ENCODE measurements at places on chromosomes 6 and 20.

GRCh38 chr20:32482442-32483261 lies 102.5 kb downstream of the NOL4L start:
- DNase-seq: no peak

DNA sequence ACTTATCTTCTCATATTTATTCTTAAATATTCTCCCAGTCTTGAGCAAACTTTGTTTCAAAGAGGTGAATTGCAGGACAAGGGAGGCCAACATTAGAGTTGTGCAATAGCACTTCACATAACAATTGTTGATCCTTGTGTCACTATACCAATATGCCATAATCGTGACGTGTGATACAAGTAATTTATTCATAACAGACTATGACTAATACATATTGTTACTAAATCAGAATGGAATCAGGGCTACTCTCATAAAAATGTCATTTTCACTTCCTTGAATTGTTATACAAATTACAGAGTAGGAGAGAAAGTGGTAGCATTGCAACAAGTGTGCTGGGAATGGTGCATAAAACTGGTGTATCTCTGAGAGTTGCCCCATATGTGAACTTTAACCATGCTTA lies 37.2 kb upstream of the PLCB1 start:
- DNase-seq: peak; percentile 82

DNA sequence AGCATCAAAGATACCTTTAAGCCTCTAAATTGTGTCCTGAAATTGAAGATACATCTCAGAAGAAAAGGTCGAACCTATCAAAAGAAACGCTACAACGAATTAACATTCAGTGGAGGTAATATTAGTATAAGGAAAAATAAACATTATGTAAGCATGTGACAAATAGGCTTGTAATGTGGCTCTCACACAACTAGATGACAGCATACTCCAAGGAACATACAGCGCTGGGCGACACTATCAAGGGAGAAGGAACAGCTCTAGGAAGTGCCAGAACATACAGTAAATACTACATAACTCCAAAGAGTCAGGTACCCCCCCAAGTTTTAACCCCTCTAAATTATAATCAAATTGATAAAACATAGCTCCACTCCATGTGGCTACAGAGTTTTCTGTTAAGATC lies 103.5 kb downstream of the LAMP5 start:
- peak; percentile 38 for DNase-seq

DNA sequence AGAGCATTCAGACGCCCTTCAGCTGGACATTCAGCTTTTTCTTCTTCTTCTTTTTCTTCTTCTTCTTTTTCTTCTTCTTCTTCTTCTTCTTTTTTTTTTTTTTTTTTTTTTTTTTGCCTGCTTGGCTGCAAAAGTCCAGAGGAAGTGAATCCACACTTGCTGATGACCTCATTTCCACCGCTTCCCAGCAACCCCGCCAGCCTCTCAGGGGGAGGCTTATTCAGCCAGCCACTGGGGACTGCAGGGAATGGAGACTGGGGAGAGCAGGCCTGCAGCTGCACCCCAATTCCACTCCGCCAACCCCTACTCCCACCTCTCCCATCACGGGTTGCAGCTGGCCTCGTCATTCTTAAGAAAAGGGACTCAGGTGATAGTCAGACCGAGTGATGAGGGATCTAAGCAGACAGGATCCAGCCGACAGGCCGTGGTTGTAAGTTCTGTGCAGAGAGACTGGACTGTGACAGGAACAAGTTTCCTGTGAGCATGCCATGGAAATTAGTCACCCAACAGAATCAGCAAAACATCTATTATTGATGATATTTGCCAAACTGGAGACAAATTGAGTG lies 59.0 kb upstream of the QKI start:
- DNase-seq: peak; percentile 72

DNA sequence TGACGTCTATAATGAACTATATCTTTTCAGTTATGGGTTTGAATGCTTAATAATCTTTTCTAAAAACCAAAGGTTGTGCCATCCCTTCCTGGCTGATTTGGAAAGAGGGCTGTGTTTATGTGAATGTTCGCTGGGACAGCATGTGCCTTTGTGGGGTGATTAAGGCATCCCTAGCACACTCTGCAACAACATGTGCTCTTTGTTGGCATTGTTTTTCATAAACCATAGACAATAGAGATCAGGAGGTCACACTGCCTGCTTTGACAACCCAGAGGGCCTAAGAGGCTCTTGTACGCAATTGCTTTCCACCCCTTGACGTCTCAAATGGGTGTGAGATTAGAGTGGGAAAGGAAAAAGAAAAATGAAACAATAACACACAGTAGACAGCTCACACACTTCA lies 116.0 kb downstream of the LRRC1 start:
- DNase-seq: peak; percentile 15

DNA sequence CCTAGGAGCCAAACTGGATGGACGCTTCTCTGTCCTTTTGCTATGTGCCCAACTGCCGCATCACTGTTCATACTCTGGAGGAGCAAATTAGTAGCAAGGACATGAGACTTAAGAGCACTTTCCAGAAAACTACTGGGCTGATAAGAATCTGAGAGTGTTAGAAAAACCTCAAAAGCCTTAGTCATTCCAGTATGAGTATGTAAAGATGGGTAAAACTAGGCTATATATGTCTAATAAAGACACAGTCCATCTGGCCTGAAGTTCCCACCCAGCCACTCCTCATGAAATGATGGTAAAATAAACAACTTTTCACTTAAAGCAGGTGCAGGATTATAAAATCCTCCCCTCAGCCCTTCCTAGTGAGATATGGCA lies 30.6 kb downstream of the SHLD1 start:
- DNase-seq: no peak

GRCh38 chr20:48819821-48820648 lies 7.8 kb downstream of the PREX1 start:
- DNase-seq: no peak

- no peak for DNase-seq
Measured at GRCh38 chr6:99611148-99611547, 4.5 kb downstream of the PRDM13 start.

GRCh38 chr20:39081255-39081654 lies 119.1 kb downstream of the DHX35 start:
- peak; percentile 90 for DNase-seq

GRCh38 chr6:73823832-73824231 lies 127.8 kb downstream of the CD109 start:
- no peak for DNase-seq

DNA sequence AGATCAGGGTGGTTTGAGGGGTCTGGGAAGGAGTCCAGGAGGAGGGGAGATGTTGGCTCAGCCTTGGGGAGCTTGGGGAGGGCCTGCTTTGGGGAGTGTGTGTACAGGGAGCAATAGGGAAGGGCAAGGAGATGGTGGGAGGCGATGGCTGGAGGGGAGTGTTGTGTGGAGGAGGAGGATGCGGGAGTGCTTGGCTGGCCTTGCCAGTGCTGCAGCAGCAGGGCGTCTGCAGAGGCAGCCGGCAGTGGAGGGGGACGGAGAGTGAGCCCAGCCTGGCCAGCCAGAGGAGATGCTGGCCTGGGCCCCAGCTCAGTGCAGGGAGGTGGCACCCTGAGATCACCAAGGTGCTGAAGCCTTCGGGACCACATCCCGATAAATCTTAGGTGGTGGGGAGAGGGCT lies 3.9 kb downstream of the IP6K3 start:
- DNase-seq: no peak

DNA sequence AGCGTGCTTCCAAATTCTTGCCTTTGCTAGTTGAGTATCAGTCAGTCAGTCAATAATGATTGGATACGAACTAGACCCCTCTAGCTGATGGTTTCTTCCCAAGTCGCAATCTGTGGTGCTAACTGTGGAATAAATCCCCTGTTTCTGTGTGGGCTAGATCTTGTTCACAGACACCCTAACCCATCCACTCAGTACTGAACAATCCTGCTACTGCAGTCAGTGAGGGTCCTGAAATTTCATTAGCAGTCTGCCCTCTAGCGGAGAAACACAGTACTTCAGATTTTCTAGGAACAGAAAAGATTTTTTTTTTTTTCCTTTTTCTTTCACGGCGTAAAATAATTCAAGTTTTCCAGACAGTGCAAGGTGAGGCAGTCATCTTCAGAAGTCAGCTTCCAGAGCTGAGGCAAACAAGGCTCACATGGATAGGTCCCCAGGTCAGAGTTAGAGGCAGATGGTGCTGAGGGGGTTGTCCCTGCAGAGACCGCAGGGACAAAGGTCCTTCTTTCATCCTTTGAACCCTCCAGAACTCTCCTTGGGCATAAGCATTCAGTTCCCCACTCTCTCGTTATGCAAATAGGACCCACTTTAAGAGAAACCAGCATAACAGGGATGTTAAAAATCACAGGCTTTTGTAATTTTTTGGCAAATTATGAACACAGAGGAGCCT lies 119.6 kb downstream of the SCML4 start:
- no peak for DNase-seq
